ENCODE measurements at places on chromosomes 3 and 15.

DNA sequence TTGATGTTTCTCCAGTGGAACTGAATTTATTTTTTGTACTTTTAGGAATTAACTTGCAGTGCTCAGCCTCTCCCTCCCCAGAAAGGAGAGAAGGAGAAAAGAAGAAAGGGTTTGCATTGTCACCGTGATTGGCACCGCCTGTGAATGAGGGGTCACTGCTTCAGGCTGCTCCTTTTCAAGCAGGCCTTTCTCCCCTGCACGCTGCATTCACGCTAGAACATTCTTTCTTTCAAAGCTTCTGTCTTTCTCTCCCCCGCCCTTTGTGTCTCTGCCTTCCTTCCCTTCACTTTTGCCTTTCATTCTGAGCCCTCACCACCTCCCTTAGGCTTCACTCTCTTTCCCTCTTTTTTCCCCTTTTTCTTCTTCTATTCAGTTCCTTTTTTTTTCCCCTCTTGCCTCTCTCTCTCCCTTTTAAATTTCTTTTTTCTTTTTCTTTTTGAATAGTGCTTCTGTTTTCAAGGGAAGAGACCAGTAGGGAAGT is 42.4 kb downstream of the ZNF710 start:
- no peak for DNase-seq

DNA sequence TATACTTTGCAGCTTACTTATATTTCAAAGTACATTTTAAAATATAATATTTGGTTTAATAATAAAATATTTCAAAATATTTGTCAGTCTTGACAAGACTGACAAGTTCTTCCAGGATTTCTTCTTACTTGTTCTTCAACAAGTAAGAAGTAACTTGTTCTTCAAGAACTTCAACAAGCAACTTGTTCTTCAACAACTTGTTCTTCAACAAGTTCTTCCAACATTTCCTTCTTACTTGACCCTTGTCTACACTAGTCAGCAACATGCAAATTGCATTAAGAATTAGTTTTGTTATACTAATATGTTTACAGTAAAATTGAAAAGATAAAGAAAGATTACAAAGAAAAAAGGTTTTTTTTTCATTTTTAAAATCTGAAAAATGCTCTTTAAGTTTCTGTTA is 731.7 kb downstream of the NSUN3 start:
- no peak for DNase-seq

DNA sequence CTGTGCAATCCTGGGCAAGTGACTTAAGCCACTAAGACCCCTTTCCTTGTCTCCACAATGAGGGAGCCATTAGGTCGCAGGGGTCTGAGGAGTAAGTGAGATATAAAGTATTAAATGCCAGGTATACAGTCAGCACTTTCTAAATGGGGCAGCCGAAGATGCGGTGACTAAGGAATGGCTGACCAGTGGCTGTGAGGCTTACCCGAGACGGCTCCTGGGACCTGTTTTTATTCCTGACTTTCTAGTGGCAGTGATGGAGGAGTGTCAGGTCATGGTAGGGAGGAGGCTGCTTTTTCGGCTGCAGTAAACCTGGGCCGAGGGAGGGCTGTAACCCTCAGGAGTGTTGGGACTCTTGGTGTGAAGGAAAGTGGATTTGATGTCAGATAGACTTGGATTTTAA is 52.3 kb downstream of the TRAK1 start:
- no peak for DNase-seq

- DNase-seq = no peak
Observed at GRCh38 chr3:24303057-24303754, 191.4 kb downstream of the THRB start.

GRCh38 chr15:49075881-49076280 is 29.6 kb upstream of the SECISBP2L start:
- DNase-seq = no peak

DNA sequence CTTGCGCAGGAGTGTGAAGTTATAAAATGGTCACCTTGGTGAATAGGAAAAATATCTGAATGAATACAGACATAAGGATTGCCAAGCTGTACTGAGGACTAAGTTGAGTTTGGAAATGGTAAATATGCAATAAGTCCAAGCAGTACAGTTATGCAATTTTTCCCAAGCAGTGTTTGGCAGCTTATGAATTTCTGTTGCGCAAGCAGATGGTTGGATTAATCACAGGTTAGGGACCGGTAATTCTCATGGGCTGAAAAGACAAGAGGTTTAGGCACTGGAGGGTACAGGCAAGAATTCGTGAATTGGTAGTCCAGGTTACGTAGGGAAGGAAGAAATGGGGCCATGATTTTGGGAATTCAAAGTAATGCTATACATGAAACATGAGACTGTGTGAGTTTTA is 210.3 kb downstream of the RAP2B start:
- DNase-seq = no peak

DNA sequence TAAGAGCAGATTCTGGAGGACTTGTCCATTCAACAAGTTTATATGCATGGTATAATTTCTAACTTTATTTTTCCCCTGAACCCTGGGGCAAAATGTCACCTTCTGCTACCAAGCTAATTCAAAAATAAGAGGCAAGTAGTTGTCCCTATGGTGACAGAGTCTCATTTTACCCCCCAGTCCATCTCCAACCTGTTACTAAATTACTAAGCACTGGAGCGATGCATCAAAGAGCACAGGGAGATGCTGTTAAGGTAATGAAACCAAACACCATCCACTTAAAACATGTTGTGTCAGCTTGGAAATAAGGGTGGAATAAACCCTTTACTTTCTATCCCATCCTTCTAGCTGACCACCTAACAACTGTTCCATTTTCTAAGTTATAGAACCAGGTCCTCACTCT is 417.4 kb upstream of the ATP11B start:
- DNase-seq = no peak

DNA sequence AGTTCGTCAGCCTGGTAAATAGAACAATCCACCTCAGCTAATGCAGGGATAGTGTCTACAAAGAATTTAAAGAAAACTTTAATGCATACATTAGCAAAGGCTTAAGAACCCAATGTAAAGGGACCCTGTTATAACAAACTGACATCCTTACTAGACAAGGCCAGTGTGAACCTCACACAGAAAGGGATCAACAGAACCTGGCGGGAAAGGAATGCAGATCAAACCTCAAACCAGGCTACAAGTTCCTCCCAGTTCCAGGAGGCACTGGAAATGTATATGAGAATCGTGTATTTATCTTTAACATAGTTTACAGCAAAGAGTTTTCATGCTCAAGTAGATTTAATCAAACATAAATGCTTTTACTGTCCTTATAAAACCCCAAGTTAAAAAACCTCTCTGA is 37.6 kb upstream of the ATP11B start:
- DNase-seq = no peak

DNA sequence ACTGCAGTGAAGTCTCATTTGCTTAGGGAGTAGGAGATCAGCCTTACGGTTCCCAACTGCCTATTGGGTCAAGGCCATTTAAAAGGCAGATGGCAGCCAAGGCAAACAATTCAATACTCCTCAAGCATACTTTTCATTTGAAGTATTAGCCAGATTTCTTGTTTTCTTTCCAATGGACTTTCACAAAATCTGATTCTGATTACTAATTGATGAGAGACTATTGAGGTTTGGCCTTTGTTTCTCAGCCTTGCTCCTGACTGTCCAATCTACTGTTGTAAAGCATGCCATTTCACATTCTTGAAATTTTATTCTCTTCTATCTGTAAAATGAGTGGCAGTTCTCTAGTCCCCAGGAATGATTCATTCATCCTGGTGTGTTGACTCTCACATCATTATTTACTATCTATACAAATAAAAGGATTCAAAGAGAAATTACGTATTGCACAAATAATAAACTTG is 166.2 kb upstream of the TGFBR2 start:
- no peak for DNase-seq

DNA sequence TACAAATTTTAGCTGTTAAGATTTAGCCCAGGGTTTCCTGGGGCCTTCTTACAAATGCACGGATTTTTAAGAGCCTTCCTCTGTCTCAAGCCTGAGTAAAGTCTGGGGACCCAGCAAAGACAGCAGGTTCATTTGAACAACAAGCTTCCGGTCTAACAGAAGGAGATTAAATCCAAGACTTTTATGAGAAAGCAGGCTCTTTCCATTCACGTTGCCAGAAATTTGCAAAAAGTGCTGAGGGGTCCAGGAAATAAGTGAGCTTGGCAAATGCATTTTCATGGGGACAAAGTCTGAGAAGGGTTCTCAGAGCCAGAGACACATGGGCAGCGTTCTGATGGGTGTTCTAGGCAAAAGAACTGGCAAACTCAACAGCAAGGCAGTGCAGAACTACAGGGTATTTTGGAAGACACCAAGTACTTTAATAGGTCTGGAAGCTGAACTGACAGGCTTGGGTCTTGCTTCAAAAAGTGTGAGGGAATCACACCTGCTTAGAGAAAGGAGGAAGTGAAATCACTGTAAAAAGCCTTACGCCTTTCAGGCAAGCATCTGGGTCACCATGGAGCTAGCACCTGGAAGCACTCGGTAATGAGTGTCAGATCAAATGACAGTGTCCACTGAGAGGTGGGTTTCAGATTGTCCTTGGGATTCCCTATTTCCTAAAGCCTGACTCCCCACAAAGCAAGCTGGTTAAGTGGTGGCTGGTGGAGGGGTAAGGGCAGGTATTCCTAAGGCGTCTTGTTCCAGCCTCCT is 115.8 kb upstream of the ARHGEF3 start:
- DNase-seq = peak; percentile 39

DNA sequence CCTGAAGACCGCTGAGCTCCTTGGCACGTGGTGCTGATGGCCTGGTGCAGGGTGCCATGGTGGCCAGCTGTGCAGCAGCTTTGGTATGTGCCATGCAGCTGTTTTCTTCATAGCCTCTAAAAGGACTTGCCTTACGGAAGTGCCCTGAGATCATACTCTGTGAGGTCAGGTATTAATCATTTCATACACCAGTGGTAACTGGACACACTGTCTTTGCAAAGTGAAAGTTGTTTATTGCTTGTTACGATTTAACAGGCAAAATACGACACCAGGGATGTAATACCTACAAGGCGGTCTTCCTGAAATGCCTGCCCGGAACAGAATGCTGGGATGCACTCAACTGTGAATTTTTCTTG is 184.6 kb downstream of the ATP10A start:
- DNase-seq = no peak

DNA sequence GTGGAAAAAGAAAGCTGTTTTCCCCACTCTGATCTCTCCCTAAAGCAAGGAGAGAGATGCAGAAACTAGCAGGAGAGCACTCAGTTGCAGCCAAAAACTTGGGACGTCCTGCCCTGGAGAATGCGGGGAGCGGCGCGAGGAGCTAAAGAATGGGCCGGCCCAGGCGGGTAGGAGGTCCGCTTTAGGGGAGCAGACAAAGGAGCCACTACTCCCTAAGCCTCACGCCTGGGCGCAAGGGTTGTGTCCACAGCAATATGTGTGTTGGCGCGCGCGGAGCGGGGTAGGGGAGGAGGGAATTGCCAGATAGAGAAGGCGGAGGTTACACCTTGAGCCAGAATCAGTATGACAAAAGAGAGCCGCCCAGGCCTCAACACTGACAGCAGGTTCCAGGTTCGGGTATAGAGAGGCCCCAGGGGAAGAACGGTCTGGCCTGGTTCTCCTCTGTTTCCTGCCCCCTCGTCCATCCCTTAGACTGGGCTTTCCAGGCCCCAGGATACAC is 2.9 kb downstream of the WNT5A start:
- no peak for DNase-seq

GRCh38 chr15:68379759-68380290 is 52.1 kb downstream of the ITGA11 start:
- no peak for DNase-seq

GRCh38 chr15:75053748-75054125 is 30.3 kb downstream of the PPCDC start:
- no peak for DNase-seq

- no peak for DNase-seq
Observed at GRCh38 chr15:82808634-82809041, 790 bp upstream of the WHAMM start.

GRCh38 chr3:50430950-50431435 is 71.7 kb upstream of the TMEM115 start:
- DNase-seq = no peak

- DNase-seq = no peak
Observed at GRCh38 chr3:185555101-185555501, 2.7 kb upstream of the LIPH start.

DNA sequence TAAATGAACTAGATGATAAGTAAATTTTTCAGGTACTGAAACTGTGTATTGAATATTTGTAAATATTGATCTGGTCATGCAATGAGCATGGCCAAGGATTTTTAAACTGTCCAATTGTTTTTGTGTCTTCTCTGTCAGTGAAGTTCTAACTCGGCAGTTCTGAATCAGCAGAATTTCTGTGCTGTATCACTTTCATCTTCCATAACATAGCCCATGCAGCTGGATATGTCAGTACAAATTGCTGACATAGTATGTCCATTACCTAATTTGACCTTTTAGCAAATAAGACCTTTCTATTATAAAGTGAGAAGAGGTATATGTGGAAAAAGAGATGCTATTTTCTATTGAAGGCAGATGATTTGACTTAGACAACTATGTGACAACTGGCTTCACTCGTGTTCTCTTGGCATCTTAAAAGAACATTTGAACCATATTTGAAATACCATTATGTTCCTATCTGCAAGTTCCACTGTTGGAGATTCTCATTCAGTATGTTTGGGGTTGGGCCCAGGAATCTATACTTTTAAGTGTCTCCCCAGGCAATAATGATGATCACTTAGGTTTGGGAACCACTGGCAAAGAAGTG is 90.4 kb downstream of the CMSS1 start:
- DNase-seq = no peak

DNA sequence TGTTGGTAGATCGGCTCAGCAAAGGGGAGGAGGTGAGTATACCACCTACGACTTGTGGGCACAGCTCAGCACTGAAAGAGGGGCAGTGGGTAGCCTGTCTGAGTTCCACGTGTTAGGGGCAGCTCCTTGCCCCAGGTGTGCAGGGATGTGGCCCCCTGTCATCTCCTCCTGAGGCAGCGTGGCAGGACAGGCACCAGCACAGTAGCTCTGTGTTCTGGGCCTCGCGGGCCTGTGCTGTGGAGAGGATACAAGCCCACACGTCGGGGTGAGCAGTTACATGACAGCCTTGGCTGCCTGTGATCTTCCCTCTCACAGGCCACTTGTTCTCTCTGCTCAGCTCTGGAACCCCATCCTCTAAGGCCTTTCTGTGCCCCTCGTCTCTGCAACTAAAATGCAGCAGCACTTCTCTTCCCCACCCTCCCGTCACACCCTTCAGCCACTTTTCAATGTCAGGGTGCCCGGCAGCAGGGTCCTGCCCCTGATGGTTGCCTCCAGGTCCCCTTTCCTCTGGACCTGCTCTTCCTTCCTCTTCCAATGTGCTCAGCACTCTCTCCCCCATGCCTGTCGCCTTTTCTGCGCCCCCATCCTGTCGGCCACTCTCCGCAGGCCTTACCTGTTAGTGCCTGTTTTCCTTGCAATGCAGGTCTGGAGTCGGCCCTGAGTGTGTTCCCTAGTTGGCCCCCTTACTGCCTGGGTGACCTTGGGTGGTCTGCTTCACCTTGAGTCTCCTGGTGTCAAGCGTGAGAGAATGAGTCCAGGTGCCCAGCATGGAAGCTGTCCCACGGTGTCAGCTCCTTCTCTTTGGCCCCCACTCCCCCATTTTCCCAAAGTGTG is 18.2 kb upstream of the CPNE9 start:
- no peak for DNase-seq

Data from CD4-positive, alpha-beta T cell treated with Interleukin-10 for 1 hour (primary cell).